NCI-H526 treated with DMSO at 0.1 percent for 48 hours (cell line): ENCODE measurements at places on chromosomes 2 and 18.

- DNase-seq, result no peak
These were observed 1475.9 kb upstream of the NXPH2 start for GRCh38 chr2:140256080-140256479.

DNA sequence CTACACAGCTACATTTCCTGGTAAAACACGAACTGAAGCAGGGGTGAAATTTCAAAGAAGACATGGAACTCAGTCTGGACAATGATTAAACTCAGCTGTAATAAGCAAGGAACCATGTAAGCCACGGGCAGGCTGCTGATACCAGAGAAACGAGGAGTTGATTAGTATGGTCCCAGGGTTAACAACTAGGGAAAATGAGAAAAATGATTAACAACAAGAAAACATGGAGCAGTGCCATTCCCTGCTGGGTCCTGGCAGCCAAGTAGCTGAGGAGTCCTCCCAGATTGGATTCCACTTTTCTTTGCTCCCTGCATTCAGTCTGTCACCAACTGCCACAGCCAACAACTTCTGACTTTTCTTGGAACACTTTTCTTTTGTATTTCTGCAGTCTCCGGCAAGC, 517.0 kb upstream of the KLHL29 start:
- no peak for DNase-seq

DNA sequence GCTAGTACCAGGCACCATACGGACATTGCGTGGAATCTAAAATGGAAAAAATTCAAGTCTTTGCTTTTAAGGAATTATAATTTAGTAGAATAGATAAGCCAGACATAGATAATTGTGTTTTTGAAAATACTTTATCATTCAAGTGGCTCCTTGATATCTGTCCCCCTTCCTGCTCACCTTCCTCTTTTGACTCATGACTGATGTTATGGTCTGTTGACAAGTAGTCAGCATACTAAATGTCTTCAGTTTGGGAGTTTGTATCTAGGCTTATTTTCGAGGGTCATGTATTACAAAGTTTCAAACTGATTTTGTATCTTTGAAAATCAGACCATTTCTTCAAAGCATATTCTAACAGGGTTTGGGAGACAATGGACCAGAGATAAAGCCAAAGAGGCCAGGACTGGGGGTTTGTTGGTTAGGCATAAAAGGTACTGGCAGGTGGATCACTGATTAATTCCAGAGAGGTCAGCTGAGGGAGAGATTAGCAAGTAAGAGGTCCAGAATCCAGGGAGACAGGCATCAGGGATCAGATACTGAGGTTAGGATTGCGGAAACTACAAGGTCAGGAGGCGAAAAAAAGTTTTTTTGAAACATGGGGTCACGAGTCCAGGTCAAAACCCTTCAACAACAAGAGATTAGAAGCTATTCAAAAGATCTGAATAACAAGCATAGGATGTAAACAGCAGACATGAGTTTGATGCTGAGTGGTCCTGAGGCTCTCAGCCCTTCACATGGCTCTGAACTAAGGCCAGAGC, 31.5 kb upstream of the KLHL14 start:
- peak; percentile 9 for DNase-seq

GRCh38 chr2:11899264-11899818, 152.9 kb downstream of the LPIN1 start:
- DNase-seq, result no peak

- no peak for DNase-seq
These were observed 72.5 kb downstream of the RTTN start for GRCh38 chr18:70132999-70133398.

DNA sequence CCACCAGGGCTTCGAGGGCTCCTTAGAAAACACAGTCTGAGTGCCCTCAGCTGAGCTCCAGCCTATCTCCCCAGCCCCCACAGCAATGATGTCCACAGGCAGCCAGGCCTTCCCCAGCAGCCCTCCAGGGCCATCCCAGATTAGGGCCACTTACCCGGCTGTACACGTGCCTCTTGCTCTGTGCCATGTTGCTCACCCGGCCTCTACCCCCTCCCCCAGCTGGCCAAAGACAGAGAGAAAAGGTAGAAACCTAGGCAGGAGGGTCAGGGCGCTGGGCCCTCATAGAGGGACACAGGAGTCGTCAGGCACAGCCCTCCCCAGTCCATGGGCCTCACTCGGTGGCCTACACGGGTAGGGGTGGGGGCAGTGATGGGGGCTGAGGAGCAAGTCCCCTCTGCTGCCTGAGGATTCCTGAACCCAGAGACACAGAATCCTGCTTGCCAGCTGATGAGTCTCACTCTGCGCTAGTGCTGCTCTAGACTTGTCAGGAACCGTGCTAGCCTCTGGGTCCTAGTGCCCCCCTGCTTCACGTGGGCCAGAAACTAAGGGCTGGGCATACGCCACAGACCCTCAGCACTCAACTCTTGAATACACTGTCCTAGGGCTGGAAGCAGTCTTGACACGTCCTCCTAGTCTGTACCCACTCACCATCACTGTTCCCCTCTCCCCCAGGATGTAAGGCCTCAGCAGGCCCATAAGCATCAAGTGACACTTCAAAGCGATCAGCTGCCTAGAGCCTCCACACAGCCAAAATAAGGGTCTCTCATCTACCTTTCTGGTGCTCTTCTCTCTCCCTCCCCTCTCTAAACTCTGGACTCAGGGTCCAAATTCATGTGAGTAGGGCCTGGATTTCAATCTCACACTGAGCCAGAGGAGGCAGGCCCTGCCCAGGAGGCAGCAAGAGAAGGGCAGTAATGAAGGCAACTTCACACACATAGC, at the start of gene DCTN1:
TSS of gene DCTN1 (minus strand) at position 461 of the 939 bp plus-strand sequence. CDS start at position 187, 274 bp downstream.
- DNase-seq, result no peak

- peak; percentile 33 for DNase-seq
These were observed 5.3 kb upstream of the GDF7 start for GRCh38 chr2:20661421-20662307.

DNA sequence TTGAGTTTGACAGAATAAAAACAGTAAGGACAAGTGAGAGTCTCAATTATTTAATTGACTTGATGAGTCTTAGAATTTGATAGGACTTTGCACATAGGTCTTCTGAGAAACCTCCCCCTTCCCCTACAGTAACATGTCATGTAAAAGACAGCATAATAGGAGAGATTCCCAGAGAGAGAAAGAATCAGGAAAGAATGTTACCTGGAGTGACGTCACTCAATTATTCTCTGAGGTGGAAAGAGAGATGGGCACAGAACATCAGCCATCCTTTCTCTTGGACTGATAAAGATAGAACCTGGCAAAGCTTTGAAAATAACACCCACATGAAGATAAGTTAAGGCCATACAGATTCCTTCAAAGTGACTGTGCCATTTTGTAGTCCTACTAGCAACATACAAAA, 19.3 kb upstream of the FRZB start:
- DNase-seq, result no peak

DNA sequence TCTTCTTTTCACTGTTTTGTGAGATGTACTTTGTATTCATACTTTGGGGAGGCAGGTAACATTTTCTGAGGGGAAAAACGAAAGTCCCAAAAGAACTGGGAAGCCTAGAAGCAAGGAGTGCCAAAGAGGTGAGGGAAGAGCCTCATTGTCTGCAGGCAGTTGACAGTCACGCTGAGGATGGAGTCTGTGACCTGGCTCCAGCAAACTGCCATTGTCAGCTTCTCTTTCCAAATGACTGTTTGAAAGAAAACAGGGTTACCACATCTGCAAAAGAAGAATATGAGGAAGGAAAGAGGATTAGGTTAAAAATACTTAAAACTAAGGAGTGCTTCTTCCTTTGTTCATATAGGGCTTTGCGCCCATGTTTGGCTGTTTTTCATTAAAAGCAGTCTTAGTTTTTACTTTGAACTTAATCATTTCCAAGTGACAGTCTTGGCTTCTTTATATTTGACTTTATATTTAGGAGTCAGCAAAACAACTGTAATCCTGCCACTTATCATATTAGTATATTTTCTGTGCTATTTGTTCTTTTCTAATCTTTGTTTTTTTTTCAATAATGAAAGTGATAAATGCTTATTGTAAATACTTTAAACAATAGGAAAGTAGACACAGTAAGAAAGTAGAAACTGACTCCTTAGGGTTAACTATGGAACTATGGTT, 35.0 kb downstream of the CERS6 start:
- no peak for DNase-seq

DNA sequence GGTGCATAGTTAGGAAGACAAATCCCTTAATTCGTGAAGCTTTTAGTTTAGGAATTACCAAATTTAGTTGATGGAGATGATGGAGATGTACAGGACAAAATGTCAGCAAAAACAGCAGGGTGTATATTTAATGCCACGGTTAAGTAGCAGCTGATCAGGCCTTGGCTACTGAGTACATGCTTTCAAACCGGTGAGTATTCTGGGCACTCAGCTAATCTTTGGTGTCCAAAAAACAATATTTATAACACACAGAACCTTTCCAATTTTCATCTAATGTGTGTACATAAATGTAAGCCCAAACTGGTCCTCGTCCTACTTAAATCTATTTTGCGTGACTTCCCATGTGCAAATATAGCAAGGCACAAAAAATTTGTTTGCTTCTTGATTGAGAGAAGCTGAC, 703.4 kb upstream of the LINC00305 start:
- DNase-seq, result no peak

GRCh38 chr2:8535821-8536685, 145.8 kb upstream of the ID2 start:
- peak; percentile 46 for DNase-seq

GRCh38 chr2:206084870-206085741, 868 bp downstream of the INO80D start:
- no peak for DNase-seq

GRCh38 chr2:58428096-58429013, 187.2 kb upstream of the FANCL start:
- DNase-seq, result no peak

DNA sequence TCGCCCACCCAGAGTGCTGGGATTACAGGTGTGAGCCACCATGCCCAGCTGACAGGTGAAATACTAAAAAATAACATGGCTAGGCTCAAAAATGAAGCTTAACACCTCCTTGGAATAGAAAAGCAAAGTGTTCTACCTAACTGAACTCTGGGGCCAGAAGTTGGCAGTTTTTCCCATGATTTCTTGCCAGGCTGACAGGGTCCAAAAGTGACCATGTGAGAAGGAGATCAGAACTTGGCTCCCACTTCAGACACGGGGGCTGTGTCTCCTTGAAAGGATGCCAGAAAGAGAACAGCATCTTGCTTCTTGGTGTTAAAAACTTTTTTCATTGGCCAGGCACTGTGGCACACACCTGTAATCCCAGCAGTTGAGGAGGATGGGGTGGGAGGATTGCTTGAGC, 47.0 kb downstream of the BMPR2 start:
- no peak for DNase-seq

DNA sequence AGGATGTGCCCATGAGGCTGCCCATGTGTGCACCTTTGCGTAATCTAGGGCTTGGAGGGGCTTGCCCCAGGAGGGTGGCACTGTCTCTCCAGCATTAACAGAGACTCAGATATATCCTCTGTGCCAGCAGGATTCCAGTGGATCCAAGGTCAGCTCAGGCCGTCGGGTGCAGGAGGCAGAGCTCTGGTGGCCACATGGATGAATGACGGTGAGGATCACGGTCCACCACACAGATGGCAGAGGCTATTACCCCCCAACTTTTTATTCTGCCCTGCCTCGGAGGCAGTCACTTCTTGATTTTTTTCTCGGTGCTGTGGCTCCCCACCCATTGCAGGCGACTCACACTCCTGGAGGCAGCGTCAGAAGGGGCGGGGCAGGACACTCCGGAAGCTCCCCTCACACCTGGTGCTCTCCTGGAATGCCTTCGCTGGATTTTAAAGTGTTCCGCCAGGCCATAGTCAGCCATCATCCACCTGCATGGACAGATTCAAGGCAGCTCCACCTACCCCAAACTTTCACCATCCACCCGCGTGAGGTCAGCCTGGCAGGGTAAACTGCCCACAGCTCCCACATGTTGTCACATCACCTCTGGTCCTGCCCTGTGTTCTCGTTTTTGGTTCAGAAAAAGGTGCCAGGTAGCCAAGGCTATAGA, 602.9 kb upstream of the RAB6C start:
- no peak for DNase-seq

DNA sequence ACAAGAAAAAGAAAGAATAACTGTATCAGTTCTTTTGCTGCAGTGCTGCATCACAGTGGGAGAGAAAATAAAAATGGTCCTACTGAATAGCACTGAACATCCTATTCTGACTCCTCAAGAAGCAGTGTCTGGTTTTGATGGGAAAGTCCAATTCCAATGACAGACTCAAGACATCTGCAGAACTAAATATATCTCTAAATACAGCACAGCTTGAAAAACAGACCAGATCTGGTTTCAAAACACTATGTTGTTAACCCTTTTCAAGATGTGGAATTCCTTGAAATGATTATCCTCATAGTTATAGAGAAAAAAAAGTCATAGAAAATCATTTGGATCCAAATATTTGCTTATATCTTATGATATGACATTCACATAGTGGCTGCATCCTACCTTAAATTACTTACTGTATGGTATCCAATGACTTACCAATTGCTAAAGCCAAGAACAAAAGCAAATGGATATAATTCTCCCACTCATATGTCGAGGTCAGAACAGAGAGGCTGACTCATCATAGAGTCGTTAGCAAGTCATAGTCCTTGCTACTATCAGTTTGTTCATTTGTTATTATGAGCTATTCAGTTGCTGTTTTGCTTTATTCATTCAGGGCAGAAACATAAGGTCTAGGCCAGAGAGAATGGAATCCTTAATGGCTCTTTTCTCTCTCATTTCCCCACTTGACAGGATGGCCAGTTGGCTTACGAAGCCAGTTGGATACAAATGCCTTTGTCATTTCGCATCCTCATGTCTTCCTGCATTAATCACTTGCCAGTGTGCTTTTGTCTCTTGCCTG, 62.5 kb upstream of the ACVR2A start:
- no peak for DNase-seq

DNA sequence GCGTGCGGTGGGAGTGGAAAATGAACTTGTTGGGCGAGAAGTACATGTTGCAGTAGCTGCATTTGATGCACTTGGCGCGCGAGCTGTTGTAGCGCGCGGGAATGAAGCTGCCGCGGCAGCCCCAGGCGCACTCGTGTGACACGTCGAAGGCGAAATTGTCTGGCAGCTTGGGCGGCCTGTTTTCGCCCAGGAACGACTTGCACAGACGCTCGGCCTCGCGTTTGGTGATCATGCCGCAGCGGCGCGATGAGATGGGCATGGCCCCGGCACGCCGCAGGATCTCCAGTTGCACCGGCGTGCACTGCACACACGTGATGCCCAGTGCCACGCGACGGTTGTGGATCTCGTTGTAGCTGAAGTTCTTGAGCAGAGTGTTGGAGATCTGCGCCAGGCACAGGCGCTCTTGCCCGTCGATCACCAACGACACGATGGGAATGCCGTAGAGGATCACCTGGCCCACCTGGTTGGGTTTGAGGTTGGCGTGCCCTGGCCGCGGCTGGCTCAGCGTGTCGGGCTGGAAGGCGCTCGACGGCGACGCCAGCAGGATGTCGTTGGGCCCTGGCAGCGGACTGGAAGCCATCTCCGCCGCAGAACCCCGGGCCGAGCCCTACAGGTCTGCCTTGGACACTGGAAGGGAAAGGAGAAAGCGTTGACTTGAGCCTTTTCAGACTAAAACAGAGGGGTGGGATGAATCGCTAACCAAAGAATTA, 2.7 kb downstream of the SKOR2 start:
- DNase-seq, result no peak
